ENCODE measurements at places on chromosomes 3 and 15. TPM values are rescaled to one million over a fixed set of nuclear protein-coding genes. Genes with fewer than 3 reads are reported as not detected.

SLC9C1 gene
- not detected for total RNA-seq

DNA sequence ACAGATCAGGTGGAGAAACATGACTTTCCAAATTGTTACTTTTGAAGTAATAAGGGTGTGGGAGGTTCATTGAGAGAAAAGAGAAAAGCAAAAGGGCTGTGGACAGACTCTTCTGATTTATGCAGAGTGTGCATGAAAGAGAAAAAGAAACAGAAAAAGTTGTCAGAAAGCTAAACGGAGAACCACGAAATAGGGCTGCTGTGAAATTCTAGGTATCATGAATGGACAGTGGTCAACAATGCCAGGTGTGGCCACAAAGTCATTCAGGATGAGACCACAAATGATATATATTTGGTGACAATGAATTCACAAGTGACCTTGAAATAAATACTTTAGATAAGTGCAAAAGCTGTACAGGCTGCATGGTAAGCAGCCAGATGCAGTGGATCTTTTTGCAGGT lies 170.1 kb downstream of the IL5RA start:
- H3K4me3 ChIP-seq: no peak overlapping the region
- no peak overlapping the region for H3K27ac ChIP-seq
- no peak for DNase-seq
- no peaks in the 10 kb centered on the region for H3K4me1 ChIP-seq

GRCh38 chr3:149969110-149969939 lies 1.4 kb downstream of the PFN2 start:
- peak overlapping the region; percentile 96 for H3K27ac ChIP-seq
- peak; percentile 93 for DNase-seq
- peaks cover 42% of the 10 kb centered on the region for H3K4me1 ChIP-seq
- H3K27me3 ChIP-seq: no peaks in the 10 kb centered on the region
- peaks cover 13% of the 10 kb centered on the region for H3K36me3 ChIP-seq

DNA sequence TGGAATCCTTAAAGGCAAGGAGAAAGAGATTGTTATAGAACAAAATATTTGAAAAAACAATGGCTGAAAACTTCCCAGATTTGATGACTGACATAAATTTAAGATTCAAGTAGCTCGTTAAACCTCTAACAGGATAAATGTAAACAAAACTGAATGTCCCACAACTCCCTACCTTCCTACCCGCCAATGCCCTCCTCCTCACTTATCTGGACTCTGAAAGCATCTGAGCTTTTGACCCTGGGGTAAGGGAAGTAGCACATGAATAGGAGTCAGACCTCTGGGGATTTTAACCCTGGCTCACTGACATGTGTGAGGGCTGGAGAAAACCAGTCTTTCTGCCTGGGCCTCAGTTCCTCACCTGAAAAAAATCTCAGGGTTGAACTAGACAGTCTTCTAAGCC lies 26.9 kb downstream of the CYP19A1 start:
- H3K27me3 ChIP-seq: no peaks in the 10 kb centered on the region
- no peaks in the 10 kb centered on the region for H3K36me3 ChIP-seq
- H3K4me3 ChIP-seq: no peak overlapping the region
- peaks cover 23% of the 10 kb centered on the region for H3K4me1 ChIP-seq
- DNase-seq: no peak
